Umbilical cord (tissue), 2 donors: ENCODE measurements at places on chromosomes 3 and 15. TPM values are rescaled to one million over a fixed set of nuclear protein-coding genes. Genes with fewer than 3 reads are reported as not detected.

- no peak for DNase-seq
Observed at GRCh38 chr15:62906627-62907026, 135.9 kb upstream of the TPM1 start.

DAG1 gene
- total RNA-seq, result 23.6 TPM

DNA sequence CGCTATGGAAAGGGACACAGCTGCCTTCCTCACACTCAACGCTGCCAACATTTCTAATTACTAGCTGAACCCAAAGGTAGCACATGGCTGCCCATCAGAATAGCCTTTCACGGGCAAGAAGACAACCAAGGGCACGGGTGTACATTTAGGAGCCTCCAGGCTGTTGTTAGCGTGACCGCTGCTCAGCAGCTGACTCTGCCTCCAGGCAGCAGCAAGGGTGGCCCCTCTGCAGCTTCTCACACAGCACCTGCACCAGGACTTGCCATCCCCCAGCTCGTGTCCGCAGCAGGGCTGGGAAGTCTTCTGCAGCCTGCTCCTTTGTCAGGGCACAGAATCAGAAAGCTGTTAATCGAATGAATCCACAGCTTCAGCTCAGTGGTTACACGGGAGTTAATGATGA, 146.8 kb downstream of the ADAMTS17 start:
- DNase-seq, result no peak

GRCh38 chr15:85622221-85622831, 172.4 kb downstream of the KLHL25 start:
- no peak for DNase-seq

GRCh38 chr3:194339840-194340239, 11.3 kb downstream of the CPN2 start:
- DNase-seq, result no peak

- DNase-seq, result peak; percentile 7
Observed at GRCh38 chr3:21785765-21786437, 34.9 kb upstream of the ZNF385D start.
